GM18507 (cell line): ENCODE measurements at places on chromosomes 2 and 18.

DNA sequence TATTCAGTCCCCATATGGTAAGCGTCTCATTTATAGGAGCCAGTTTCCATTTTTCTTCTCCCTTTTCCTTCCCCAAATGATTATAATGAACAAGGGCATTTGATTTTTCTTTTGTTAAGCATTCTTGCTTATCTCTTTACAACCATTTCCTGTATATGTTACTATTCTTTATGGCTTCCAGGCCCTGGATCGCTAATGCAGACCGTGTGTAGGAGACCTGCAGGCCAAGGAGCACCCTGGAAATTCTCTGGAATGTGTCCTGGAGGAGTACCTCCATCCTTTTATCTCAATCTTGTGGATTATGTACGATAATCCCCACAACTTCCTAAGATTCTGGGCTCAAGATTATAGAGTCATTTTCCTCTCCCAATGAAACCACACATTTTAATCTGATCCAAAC lies 439.6 kb upstream of the MMADHC start:
- no peak for DNase-seq

GRCh38 chr2:151664520-151664919 lies 69.8 kb downstream of the NEB start:
- DNase-seq = no peak

GRCh38 chr2:14936426-14936825 lies 303.9 kb downstream of the LRATD1 start:
- DNase-seq = no peak

GRCh38 chr2:172420216-172420615 lies 7.2 kb upstream of the ITGA6 start:
- no peak for DNase-seq

- no peak for DNase-seq
Observed at GRCh38 chr18:79905389-79905911, 46.0 kb downstream of the SLC66A2 start.

DNA sequence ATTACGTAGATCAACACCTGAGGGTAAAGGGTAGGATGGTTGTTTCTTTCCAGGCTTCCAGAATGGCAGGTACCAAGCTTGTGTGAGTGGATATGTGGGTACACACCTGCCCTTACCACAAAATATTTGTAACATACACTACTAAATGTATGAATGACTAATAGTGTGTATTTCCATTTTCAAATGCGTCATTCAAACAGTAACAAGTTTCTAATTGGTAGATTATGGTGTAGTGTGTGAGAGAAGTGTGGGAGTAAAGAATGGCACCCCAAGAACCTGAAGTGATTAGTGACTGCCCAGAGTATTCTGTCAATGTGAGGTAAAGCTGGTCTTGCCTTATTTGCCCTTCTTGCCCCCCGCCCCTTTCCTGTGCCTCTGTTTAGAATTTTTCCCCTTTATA lies 21.1 kb downstream of the AGPS start:
- no peak for DNase-seq

- DNase-seq = no peak
Observed at GRCh38 chr2:123371535-123371934, 653.6 kb upstream of the CNTNAP5 start.

DNA sequence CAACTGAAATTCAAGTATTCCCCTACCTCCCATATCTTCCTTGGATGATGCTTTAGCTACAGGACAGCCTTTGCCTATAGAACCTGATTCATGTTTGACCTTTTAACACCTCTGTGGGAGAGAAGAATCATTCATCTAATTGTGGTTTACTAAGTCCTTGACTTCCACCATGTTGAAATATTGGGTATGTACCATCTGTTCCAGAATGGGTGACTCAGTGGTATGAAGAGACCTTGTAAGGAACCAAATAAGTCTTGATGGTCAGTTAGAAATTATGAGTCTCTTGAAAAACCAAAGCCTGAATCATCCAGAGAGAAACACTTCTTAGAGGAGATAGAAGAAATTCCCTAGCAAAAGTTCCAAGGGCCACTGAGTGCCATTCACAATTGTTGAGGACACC lies 27.5 kb downstream of the STAMBP start:
- no peak for DNase-seq

GRCh38 chr18:74692367-74693013 lies 94.8 kb downstream of the ZNF407 start:
- no peak for DNase-seq

GRCh38 chr2:110873056-110873502 lies 140.7 kb downstream of the ACOXL start:
- no peak for DNase-seq

- no peak for DNase-seq
Observed at GRCh38 chr2:157893611-157894010, 17.5 kb upstream of the ACVR1 start.

GRCh38 chr2:205767617-205768016 lies 85.3 kb downstream of the NRP2 start:
- no peak for DNase-seq

DNA sequence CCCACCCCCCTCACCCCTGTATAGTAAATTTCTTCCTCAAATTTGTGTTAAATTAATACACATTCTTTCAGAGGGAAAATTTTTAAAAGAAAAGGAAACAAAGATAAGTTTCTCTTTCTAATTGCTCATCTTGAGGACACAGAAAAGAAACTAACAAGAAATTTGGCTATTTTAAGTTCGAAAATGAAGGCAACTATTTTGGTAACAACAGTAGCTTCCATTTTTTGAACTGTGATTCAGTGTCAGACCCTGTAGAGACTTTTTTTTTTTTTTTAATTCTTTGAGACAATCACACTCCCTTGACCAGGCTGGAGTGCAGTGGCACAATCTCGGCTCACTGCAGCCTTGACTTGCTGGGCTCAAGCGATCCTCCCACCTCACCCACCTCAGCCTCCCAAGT lies 194.9 kb downstream of the SS18 start:
- no peak for DNase-seq

DNA sequence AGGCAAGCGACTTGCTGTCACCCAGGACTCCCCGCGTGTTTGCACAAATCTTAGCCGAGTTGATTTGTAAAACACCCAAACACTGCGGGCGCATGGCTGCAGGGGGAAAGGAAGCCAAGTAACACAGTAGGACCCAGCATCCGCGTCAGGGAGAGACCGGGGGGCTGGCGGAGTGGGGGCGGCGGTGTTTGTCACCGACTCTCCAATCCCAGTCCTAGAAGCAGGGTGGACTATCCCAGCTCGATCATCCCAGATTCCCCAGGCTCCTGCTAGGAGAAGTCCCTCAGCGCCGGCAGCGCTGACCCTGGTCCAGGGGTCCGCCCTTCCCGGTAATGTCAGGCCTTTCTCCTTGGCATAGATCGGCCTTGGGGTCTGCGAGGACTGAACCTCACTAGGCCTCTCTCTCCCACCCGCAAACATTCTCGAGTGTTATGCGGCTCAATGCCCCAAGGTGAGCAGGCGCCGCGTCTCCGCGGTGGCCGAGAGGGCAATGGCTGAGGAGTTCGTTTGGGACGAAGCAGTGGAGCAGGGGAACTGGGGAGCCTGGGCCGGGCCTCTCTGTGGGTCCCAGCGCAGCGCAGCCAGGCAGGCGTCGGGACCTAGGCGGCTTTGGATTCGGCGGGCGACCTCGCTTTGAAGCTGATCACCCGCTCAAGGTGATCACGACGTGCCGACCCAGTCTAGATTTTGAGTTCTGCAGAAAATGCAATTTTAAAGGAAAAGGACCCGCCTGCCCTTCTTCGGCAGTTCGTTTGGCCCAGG lies 1.5 kb upstream of the GDF7 start:
- DNase-seq = no peak

GRCh38 chr18:31942291-31942998 lies 483 bp downstream of the TRAPPC8 start:
- DNase-seq = peak; percentile 9

DNA sequence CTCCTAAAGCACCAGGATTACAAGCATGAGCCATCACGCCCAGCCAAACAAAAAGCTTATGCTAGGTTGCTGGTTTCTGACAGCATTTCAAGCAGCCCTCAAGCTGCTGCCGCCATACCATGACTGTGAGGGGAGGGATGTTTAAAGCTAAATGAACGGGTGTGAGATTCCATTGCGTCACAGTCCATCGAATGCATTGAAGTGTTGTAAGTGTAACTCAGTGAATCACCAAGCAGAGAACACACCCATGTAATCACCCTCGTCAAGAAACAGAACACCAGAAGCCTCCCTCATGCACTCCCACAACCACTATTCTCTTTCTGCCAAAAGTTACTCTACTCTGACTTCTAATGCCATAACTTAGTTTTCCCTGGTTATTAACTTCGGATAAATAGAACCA lies 32.8 kb upstream of the MC5R start:
- no peak for DNase-seq

DNA sequence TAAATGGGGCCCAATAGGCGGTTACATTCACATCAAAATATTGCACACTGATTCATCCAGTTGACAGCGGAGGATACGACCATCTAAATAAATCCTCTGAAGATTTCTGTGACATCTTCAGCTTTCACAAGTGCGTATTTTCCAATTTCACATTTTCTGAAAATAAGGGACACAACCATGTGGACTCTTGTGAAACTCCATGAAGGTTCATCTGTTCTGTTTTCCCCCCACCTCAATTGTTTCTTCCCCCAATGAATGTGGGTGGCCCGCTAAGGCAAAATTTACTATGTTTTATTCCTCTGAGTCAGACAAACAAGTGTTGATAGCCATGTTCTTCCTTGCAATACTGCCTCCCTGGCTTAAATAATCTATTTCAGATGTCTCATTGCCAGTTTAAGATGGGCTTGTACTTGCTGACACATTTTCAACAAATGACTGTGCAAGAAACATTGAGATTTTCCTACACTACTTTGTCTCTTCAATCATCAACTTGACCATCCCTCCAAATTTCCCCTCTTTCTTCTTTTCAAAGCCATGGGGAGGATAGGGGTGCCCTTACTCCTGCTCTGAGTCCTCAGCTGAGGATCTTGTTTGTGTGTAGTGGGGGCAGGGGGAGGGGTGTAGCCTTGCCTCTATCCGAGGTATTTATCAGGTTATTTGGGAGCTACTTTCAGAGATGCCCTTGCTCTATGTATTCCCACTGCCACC lies 78.2 kb downstream of the BCL11A start:
- no peak for DNase-seq

DNA sequence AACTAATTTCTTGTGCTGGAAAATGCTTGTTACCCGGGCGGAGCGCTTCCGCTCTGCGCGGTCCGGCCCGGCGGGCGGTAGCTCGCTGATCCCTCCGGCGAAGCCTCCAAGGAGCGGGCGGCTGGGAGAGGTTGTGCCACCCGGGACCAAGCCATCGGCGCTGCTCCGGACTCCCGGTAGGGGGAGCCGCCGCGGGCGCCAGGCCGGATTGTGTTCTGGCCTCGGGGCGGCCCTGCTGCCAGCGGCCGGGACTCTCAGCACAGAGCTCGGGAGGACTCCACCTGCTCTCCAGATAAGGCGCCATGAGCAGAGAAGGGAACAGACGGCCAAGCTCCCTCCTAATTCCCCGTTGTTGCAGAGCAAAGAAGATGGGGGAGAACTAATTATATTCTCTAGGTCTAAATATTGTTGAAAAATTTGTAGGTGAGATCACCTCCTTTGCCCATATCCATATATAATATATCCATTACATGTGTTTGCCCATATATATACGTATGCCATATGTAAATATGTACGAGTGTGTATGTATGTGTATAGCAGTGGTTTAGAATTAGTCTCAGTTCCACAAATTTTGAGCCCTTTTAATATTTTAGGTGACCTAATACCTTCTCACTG lies 13.8 kb upstream of the SATB2 start:
- no peak for DNase-seq

- DNase-seq = no peak
Observed at GRCh38 chr2:192424243-192424642, 229.5 kb upstream of the TMEFF2 start.

- no peak for DNase-seq
Observed at GRCh38 chr2:23509596-23510292, 124.8 kb downstream of the KLHL29 start.

GRCh38 chr2:105813045-105813315 lies 68.3 kb downstream of the NCK2 start:
- no peak for DNase-seq

DNA sequence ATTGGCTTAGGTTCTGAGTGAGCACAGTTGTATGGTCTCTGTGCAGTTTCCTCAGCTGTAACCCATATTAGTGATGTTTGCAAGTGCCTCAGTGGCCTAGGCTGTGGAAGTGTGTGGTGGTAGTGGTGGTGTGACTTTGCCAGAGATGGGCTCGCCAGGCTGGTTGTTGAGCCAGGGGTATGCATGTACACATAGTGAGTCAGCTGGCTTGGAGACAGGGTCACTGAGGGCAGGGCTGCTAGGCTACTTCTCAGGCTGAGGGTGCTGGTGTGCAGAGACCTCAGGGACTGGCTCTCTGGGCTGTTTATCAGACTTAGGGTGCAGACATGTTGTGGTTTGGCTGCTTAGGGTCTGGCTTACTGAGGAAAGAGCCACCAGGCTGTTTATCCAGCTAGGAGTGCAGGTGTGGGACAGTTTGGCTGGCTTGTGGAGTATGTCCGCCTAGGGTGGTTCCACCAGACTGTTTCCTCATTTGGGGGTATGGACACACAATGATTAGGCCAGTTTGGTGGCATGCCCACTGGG lies 15.0 kb downstream of the APLF start:
- no peak for DNase-seq

DNA sequence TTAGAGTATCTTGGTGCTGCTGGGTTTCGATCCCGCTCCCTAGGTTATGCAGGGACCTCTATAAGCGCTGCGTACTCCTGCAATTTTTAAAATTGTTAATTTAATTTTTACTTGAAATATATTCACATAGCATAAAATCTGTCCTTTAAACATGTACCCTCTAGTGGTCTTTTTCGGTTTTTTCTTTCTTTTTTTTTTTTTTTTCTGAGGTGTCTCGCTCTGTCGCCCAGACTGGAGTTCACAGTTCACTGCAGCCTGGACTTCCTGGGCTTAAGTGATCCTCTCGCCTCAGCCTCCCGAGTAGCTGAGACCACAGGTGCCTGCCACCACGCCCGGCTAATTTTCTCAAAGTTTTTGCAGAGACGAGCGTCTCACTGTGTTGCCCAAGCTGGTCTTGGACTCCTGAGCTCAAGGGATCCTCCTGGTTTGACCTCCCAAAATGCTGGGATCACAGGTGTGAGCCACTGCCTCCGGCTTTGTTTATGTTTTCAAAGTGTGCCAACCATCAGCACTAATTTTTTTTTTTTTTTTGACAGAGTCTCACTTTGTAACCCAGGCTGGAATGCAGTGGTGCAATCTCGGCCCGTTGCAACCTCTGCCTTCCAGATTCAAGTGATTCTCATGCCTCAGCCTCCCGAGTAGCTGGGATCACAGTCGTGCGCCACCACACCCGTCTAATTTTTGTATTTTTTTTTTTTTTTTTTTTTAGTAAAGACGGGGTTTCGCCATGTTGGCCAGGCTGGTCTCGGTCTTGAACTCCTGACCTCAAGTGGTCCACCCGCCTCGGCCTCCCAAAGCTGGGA lies 585 bp upstream of the MOB1A start:
- DNase-seq = no peak

DNA sequence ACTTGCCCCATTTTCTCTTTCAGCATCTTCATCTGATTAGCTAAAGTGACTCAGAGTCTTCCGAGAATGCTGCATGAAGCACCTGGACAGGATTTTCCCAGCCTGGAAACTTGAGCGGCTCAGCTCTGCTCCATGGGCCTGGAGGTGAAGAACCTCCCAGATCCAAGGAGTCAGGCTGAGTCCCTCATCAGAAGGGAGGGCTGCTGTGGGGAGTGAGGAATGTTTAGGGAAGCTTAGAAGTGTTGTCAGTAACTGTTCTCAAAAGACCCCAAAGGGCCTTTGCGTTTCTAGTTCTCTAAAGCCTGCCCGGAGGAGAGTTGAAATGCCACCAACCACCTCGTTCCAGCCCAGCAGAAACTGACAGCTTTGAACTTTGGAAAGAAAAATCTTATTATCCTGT lies 157.1 kb downstream of the CLIP4 start:
- DNase-seq = no peak
